ENCODE measurements at places on chromosomes 3 and 15.
A peak's percentile ranks its signal among the peaks of the same experiment; 100 is the strongest.

DNA sequence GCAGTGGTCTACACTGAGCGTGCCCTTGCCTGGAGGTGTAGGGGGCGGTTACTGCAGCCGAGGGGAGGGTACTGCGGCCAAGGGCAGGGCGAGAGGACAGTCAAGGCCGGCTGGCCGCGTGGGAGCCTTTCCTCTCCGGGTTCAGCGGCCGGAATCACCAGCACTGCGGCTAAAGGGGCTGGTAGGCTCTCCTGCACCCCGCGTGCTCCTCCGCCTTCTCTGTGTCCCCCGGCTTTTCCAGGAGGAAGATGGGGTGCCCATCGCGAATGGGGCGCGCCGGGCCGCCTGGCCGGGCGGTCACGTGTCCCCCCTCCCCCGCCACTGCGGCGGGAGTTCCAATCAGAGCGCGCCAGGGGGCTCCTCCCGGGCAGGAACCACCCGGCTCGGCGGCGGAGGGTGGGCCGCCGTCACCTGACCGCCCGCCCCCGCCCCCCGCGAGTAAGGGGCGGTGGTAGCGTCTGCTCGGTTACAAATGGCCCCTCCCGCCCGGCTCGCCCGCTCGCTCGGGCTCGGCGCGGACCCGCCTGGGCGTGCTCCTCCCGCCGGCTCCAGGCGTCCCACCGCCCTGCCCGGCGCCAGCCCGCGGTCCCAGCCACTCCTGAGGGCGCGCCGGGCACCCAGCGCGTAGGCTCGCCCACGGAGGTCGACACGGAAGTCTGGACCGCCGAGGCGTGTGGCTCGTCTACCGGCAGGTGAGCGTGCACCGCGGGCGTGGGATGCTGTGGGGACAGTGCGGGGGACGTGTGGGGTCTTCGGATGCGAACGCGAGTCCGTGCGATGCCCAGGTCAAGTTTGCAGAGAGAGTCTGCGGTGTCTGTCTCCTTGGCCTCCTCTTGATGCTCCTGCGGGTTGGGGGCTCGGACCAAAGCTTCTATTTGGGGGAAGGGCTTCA lies 242.6 kb upstream of the TOPAZ1 start:
- DNase-seq, result peak; percentile 75

DNA sequence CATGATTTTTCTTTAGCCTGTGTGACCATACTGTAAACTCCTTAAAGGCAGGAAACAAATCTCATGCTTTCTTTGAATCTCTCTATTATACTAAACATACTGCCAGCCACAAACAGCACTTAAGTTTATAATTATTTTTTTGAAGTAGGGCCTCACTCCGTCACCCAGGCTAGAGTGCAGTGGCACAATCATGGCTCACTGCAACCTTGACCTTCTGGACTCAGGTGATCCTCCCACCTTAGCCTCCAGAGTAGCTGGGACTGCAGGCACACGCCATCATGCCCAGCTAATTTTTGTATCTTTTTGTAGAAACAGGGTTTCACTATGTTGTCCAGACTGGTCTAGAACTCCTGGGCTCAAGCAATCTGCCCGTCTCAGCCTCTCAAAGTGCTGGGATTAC lies 14.5 kb upstream of the SLITRK3 start:
- DNase-seq, result no peak

DNA sequence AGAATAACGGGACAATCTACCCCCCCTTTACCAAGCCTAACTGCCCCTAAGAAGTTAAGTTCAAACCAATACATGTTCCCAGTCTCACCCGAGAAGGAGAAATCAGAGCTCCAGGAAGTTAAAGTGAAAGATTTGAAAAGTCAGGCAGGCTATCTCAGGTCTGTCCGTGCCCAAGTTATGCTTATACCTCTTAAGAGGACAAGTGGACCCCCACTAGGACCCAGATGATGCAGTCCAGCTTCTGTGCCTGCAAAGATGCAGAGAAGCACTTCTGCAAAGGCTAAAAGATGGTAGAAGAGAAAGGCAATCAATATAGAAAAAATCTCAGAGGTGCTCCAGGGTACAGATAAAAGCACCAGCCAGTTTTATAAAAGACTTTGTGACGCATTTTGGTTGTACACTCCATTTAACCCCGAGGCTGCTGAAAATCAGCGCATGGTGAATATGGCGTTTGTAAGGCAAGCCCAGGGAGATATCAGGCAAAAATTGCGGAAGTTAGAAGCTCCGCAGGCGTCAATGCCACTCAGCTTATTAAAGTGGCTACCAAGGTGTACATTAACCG lies 9.8 kb upstream of the SLC9C1 start:
- no peak for DNase-seq

DNA sequence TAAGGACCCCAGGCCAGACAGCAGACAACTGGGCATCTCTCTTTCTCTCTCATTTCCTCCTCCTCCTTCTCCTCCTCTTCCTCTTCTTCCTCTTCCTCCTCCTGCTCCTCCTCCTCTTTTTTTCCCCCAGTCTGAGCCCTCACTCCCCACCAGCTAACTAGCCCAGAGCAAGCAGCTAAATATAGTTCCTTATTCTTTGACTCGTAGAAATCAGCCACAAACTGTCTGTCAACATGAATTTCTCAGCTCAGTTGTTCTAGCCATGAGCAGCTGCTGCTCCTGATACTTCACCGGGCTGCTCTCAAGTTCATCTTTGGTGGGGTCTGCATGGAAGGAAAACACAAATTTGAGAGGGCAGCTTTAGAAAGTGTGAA lies 19.2 kb upstream of the LOXL1 start:
- no peak for DNase-seq

GRCh38 chr15:98433346-98433745 lies 215.0 kb upstream of the IGF1R start:
- no peak for DNase-seq

GRCh38 chr3:172524611-172525010 lies 1.4 kb upstream of the TNFSF10 start:
- peak; percentile 40 for DNase-seq

DNA sequence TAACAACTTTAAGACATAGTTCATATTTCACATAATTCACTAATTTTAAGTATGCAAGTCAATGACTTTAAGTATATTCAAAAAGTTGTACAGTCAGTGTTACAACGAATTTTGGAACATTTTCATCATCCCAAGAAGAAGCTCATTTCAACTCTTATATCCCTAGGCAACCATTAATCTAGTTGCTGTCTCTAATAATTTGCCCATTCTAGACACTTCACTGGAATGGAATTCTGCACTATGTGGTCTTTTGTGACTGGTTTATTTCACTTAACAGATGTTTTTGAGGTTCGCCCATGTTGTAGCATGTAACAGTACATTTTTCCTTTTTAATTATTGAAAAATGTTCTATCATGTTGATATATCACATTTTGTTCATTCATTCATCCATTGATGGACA lies 104.2 kb upstream of the SPRED1 start:
- peak; percentile 45 for DNase-seq

- DNase-seq, result no peak
Measured at GRCh38 chr3:126135406-126136076, 44.8 kb downstream of the ALDH1L1 start.

GRCh38 chr15:69615736-69616135 lies 163.1 kb downstream of the RPLP1 start:
- no peak for DNase-seq

- DNase-seq, result peak; percentile 95
Measured at GRCh38 chr3:154795582-154795981, 284.5 kb upstream of the MME start.

DNA sequence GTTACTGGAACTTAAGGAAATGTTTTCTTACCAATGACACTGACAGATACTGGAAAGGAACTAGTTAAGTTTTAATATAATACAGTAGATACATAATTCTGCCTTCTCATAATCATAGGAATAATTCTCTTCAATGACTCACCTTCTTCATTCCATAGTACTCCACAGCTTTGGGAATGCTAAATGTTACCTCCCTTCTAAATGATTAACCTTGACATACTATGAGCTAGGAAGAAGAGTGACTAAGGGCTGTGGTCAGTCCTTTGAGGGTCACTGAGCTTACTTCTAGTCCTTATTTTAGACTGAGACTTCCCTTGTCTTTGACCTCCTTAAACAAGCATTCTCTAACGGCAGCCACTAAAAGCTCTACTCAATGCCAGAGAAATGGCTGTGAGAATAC lies 69.6 kb upstream of the PPIB start:
- DNase-seq, result peak; percentile 69

Data from foreskin fibroblast (primary cell).